RPMI7951 (cell line): ENCODE measurements at places on chromosomes 7 and 10. TPM values are rescaled to one million over a fixed set of nuclear protein-coding genes. Genes with fewer than 3 reads are reported as not detected.

- no peak for DNase-seq
These were observed 3.7 kb upstream of the HOXA10 start for GRCh38 chr7:27177795-27178320.

Gene SLC35G1
- 3.7 and 4.2 TPM in 2 replicates for total RNA-seq

Gene SRRM3
- not detected in 2 replicates for total RNA-seq

DNA sequence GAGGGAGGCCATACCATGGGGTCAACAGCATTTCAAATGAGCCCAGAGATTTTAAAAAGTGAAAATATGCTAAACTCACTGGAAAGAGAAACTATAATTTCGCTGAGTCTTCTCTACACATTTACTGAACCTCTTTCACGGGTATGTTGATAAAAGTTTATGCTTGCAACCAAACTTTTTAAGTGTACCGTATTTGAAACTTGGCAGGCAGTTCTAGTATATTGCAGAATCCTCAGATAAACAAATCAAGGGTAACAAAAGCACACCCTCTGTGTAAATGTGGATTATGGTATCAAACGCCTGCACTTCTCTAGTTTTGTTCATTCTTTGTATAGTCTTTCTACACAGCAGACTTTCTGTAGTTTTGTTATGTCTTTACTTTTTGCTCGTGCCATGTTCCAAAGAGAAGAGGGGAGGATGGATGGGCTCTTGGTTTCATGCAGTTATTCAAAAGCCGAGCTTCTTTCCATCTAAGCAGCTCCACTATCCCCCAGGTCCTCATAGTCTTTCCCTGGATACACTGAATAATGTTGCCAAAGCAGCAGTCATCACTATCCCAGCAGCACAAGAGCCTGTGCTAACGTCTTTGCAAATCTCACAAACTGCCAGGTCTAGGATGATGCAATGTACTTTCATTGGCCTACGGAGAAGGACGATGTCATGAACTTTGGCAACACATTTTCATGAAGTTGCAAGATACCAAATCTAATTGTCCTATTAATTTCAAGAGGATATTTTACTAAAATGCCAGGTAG is 131.2 kb downstream of the MPP7 start:
- no peak for DNase-seq

Gene DRGX
- not detected in 2 replicates for total RNA-seq
